ENCODE measurements at places on chromosomes 7 and 10.
A peak's percentile ranks its signal among the peaks of the same experiment; 100 is the strongest.

DNA sequence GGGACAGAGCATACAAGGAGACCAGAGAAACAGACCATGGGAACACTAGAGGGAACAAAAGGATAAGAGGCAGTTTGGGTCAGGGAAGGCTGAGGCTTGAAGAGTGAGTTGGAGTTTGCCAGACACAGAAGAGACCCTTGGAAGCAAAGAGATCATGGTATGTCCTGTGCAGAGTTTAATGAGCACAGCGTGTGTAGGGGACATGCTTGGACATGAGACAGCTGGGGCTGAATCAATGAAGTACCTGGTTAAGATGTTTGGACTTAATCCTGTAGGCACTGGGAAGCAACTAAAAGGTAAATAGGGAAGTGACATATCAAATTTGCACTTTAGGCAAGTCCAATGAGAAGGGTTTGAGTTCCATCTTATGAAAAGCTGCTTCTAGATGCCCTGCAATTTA, 79.6 kb downstream of the KIAA1217 start:
- no peak for DNase-seq

- DNase-seq = no peak
These were observed 125.6 kb downstream of the VIPR2 start for GRCh38 chr7:159019111-159019510.

DNA sequence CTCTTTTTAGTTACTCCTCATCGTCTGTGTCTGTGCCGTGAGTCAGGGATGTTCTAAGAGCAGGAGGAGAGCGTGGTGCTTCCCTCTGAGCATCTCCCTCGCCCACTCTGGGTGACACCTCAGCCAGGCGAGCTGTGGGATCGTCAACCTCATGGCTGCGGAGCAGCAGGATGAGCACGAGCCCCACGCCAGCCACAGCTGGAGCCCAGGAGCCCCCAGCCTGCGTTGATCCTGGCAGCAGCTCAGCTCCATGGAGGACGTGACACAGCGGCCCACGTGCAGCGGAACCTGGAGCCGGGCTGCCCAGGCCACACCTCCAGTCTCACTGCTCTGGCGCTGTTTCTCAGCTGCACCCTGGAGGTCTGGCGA, 512.0 kb downstream of the PTPRN2 start:
- DNase-seq = no peak

- DNase-seq = no peak
These were observed 87.1 kb downstream of the HECW1 start for GRCh38 chr7:43199371-43200160.

DNA sequence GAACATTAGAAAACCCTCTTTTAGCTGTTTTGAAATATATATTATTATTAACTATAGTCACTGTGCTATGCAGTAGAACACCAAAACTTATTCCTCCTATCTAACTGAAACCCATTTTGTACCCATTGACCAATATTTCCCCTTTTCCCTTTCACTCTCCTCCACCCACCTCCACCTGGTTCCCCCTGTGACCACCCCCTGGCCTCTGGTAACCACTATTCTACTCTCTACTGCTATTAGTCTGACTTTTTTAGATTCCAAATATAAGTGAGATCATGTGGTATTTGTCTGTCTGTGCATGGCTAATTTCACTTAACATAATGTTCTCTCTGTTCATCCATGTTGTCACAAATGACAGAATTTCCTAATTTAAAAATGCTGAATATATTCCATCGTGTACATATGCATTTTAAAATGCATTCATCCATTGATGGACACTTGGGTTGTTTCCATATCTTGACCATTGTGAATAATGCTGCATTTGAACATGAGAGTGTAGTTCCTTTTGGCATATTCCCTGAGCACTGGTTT, 18.7 kb downstream of the TBC1D12 start:
- DNase-seq = no peak

- DNase-seq = no peak
These were observed 27.4 kb upstream of the ATRNL1 start for GRCh38 chr10:115065801-115066200.

GRCh38 chr7:40582539-40582938, 447.7 kb downstream of the SUGCT start:
- peak; percentile 45 for DNase-seq

DNA sequence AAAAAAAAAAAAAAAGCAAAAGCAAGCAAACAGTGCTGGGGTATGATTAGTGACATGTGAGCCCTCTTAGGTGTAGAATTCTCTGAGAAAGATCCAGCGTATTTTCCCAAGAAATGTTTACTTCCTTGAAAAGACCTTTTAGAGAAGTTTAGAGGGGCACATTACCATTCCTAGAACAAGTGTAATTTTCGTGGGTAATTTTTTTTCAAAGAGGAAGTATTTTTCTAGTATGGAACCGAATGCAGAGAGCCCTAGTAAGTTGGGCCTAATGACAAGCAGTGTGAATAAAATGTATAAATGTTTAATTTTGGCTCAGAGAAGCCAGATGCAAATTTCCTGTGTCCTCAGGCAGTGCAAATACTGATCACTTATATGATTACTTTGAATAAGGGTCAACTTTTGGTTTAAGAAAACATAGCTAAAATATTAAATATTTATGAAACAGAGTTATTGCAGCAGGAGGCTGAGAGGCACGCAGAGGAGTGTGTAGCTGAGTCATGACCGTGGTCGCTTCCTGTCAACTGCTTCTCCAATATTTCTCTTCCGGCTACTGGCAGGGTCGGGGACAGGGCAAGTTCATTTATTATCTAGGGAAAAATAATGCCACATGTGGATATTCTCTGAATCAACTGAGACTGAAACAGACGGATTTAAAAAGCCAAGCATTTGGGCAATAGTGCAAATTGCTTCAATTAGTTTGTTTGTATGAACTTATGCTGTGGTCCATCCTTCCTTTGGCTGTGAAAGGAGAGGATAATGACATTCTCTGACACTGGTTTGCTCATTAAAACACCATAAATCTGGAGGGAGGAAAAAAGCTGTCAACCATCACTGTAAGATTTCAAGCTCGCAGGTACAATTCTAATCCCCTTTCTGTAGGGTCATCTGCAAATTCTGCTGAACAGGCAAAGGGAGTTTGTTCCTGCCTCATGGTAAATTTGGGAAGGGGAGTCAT, 495.2 kb downstream of the GLRX3 start:
- DNase-seq = peak; percentile 60

DNA sequence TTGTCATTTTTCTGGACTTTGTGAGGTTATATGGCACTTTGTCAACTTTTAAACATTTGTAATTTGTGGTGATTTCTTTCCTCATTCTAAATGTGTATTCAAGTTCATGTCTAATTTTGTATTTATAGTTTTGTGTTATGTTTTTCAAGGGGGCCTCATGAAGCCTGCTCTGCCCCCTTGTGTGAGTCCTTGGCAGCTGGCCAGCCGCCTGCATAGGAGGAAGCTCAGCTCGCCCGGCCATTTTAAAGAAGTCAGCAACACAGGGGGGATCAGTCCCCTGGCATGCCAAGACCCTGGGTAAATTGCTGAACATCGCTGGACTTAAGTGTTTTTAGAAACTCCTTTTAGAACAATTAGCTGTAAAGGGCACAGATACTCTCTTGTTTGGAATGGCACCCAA, 123.0 kb downstream of the ANLN start:
- no peak for DNase-seq

DNA sequence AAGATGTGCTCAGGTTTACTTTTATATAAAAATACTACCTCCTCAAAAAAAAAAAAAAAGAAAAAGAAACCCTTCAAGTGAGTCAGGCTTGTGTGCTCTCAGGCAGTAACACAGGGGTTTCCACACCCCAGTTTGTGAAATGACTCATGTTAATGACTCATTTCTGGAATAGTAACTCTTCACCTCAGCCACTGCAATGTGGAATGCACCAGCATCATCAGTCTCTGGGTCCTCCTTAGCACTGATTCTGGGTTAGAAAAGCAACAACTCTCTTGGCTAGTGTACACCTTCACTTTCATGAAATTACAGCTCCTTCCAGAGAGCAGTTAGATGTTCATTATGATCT, 110.6 kb downstream of the EMX2 start:
- DNase-seq = no peak

GRCh38 chr10:31942892-31943291, 14.3 kb upstream of the ARHGAP12 start:
- DNase-seq = no peak

DNA sequence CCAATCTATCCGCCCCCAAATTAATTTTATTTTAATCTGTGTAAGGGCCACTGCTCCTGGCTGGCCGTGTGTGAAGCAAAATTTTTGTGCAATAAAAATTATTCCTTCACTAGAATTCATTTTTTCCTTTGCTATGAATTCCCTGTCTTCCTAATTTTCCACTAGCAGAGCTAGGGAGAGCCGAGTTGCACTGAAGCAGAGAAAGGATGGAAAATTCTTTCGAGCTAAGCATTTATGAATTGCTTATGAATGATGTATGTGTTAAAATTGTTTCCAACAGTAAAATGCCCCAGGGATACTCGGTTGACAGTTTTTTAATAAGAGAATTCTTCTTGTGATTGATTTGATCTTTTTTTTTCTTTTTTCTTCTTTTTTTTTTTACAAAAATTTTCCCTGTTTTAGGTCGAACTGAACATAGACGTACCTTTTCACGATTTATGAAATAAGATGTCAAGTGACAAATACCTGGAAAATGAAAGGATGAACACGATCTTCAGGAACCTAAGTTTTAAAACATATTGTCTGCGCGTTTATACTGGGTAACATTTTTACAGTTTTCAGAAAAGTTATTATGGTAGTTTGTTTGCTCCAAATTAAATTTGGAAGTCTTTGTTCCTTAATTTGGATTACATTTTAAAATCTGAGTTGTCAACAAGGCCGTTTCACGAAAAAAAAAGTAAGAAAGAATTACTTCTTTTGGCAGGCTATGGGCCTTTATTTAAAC, 288.8 kb upstream of the NFE2L3 start:
- no peak for DNase-seq

GRCh38 chr10:43739161-43739560, 90.5 kb upstream of the ZNF32 start:
- DNase-seq = no peak

GRCh38 chr10:3068968-3069737, 1.8 kb downstream of the PFKP start:
- DNase-seq = no peak

GRCh38 chr10:75788394-75789205, 357.2 kb downstream of the LRMDA start:
- no peak for DNase-seq

- no peak for DNase-seq
These were observed 13.5 kb downstream of the ATP6V1F start for GRCh38 chr7:128876127-128876526.

DNA sequence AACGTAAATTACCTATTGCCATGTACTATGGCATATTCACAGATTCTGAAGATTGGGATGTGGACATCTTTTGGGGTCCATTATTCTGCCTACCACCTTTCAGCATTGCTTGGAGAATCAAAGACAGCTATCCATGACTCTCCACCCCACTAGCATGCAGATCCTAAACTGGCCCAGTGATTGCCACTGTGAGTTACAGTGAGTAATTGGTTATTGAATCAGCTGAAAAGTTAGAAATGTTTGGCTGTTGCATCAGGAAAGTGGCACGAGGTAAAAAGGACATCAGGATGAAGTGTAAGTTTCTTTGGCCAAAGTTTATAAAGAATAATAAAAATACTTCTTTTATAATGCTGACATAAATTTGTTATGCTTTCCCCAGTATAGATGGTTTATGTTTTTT, 148.2 kb upstream of the ETV1 start:
- DNase-seq = no peak

Measured in HL-60 (cell line).